ENCODE measurements at places on chromosomes 5 and 9. TPM values are rescaled to one million over a fixed set of nuclear protein-coding genes. Genes with fewer than 3 reads are reported as not detected.

SLC36A3 gene
- not detected for total RNA-seq

NR5A1 gene
- 0.26 TPM for total RNA-seq

GRCh38 chr5:162187371-162187770 is 119.8 kb downstream of the GABRG2 start:
- no peak for DNase-seq

DNA sequence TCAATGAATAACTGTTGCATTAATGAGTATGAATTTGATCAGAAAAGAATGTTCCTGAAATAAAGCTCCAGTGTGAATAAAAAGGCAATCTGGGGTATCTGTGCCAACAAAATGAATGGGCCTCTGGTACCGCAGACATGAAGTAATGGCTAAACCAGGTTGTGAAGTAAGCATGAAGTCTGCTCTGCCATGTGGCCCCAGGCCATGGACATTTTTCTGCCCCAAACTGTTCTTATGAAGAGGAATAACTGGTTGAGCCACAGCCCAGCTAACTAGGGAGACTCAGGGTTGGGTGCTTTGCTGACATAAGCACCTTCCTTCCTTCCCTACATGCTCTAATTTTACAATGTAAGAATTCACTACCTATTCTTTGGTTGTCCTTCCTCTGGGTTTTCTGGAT is 147.4 kb upstream of the LRRTM2 start:
- DNase-seq: no peak

- DNase-seq: peak; percentile 70
These were observed 79.2 kb upstream of the IL7R start for GRCh38 chr5:35777358-35778087.

GRCh38 chr5:76479973-76480667 is 77.0 kb downstream of the IQGAP2 start:
- DNase-seq: no peak
